Stimulated activated CD4-positive, alpha-beta T cell treated with anti-CD3 and anti-CD28 coated beads, Interleukin-15, amount 100 ng/mL, for 1 hour (primary cell): ENCODE measurements at places on chromosomes 3 and 15.

- no peak for DNase-seq
Observed at GRCh38 chr3:63926309-63926708, 14.1 kb upstream of the SCAANT1 start.

GRCh38 chr3:13514639-13515435, 34.1 kb upstream of the FBLN2 start:
- no peak for DNase-seq

- DNase-seq = peak; percentile 56
Observed at GRCh38 chr15:65981837-65982626, 112.7 kb downstream of the RAB11A start.

DNA sequence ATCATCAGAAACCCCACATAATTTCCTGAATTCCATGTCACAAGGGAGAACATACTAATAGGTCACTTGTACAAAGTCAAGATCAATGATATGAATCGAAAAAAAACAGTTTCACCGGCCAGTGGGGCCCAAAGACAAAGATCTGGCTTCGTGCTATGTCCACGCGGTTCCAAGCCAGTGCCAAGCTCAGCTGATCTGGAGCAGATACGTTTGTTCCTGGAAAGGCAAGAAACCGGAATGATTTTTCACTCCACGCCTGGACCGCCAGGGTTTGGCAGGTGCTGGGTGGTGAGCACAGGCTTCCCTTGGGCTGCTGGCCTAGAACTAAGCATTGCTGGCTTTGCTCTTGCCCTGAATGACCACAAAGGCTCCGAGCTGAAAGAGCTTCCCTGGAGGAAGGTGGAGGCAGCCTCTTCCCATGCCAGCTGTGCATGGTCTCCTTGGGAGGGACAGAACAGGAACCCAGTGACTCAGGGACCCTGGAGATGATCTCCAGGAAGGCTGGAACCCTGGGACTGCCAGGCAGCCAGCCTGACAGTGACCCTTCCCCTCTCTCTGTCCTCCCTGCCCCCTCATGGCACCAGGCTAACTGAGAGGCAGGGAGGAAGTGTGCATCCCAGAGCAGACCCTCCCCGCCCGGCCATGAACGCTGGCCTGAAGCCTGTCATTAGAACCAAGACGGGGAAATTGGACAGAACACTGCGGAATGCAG, 40.9 kb downstream of the TRPM1 start:
- no peak for DNase-seq

DNA sequence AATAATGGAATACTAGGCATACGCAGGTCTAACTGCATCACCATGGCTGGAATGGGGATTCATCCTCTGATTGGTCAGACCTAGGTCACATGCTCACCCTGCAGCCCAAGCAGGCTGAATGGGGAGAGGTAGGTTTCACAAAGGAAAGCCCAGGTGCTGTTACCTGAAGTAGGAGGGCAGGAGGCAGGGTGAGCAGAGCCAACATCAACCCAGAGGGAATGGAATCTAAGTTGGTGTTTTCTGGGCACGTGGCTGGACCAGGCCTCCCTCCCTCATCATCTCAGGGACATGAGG, 6.7 kb upstream of the H1-8 start:
- no peak for DNase-seq

GRCh38 chr3:69324362-69325025, 61.4 kb downstream of the FRMD4B start:
- DNase-seq = no peak

DNA sequence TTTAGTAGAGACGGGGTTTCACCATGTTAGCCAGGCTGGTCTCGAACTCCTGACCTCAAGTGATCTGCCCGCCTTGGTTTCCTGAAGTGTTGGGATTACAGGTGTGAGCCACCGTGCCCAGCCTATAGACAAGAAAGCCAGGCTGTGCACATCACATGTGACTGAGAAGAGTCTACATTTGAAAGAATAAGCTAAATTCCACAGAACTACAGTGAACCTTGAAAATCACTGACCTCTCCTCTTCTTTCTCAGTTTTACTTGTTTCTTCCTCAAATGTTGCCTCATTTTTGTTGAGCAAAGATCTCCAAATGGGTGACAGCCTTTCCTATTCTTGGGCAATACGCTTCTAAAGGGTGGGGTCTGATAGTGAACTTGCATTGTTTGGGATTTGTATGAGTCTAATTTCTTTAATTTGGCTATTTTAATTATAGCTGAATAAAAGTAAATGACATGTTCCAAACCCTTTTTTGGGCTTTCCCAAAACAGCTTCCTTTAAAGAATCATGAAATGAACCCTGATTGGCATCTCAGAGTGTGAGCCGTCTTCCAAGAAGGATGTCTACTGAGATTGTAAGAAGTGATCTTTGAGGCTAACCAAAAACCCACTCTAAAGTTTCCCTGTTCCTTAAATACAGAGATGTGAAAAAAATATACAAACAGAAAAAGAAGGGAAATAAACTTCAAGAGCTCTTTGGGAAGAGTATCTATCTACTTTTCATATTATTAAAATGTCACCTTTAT, 21.6 kb upstream of the SPTBN5 start:
- no peak for DNase-seq

DNA sequence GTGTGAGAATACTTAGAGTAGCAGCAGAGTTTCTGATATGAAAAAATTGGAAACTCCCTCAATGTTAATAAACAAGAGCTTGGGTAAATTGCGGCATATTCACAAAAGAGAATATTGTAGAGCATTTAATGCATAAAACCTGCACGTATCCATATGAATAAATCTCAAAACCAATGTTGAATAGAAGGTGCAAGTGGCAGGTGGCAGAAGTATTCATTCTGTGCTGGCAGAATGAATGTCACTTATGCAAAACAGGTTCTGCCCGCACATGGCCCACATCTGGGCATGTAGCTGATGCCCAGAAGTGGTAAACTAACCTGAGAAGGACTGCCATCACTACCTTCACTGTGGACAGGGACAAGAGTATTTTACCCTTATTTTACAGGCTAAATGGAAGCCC, 14.1 kb upstream of the PRSS50 start:
- DNase-seq = no peak

DNA sequence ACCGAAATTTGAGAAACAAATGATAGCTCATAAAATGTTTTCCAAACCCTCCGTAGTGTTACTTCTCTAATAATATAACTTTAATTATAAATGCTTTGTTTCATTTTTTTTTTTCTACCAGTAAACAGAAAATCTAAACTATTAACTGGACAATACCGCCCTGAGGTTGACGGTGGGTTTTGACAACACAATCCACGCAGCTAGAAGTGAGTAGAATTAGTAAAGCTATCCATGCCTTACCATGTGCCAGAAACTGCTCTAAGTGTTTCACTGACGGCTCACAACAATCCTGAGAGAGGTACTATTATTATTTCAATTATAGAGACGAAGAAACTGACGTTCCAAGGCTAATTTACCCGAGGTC, 410 bp downstream of the NDUFAF1 start:
- no peak for DNase-seq

GRCh38 chr15:86157606-86158293, 78.1 kb downstream of the AGBL1 start:
- DNase-seq = no peak

- no peak for DNase-seq
Observed at GRCh38 chr15:47542312-47542989, 174.9 kb upstream of the SEMA6D start.

DNA sequence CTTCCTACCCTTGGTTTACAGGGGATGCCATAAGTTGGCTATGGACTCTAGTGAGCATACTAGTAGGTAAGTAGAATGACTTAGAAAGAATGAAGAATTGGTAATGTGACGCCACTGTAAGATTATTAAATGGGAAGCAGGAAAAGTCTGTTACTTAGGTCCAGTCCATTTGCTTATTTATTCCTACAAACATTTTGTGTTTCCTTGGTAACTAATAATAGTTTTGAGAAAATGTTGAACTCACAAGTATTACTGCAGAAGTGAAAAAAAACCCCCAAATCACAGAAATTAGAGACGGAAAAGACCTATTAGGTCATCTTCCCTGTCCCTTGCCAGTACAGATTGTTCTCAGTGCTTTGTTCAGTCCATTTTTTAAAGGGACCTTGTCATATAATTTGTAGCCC, 63.5 kb downstream of the CMSS1 start:
- no peak for DNase-seq

DNA sequence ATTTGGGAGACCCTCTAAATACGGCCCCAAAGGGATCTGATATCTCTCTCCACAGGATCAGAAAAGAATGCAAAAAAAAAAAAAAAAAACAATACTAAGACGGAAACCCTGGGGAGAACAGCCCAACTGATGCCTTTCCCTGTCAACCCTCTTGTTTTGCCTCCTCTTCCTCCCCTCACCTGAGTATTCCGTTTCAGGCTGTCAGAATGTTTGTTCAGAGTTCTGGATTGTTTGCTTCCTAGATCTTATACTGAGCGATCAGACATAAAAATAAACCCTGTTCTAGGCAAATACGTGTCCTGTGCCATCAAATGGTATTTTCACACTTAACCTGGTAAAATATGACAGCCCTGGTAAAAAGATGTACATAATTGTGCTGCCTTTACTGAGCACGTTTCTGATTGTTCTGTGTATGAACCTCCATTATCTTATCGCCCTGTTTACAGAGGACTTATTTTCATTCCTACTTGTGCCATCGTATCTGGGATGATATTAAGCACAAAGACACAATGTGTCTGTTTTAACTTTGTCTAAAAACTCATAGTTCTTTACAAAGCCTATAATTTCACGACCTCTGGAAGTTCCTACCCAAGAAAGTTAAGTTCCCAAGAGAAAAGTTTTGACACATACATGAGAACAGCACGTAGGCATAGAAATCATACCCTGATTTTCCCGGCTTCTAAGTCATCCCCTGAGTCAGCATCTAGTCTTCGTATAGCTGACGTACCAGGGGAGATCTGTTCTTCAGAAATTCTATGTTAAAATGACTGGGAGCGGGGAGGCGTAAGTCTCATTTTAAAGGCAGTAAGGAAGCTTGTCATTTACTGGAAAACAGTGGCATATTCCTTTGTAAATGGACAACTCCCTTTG, 856 bp downstream of the ZBTB38 start:
- DNase-seq = no peak
